ENCODE measurements at places on chromosomes 1 and 21. TPM values are rescaled to one million over a fixed set of nuclear protein-coding genes. Genes with fewer than 3 reads are reported as not detected.

The NUP133 gene
- total RNA-seq, result 23.4 TPM

The LCE2C gene
- not detected for total RNA-seq

GRCh38 chr21:31517664-31518414, 141.7 kb upstream of the SOD1 start:
- DNase-seq, result no peak

- no peak for DNase-seq
Observed at GRCh38 chr1:245217853-245218608, 63.2 kb downstream of the KIF26B start.

The CFAP74 gene
- total RNA-seq, result not detected
